ENCODE measurements at places on chromosomes 11 and 22.

- DNase-seq: no peak
- no peak overlapping the region for H3K4me3 ChIP-seq
- H3K27me3 ChIP-seq: no peaks in the 10 kb centered on the region
- H3K36me3 ChIP-seq: no peaks in the 10 kb centered on the region
- H3K4me1 ChIP-seq: no peaks in the 10 kb centered on the region
Measured at GRCh38 chr11:14212986-14213385, 146.0 kb downstream of the RRAS2 start.

DNA sequence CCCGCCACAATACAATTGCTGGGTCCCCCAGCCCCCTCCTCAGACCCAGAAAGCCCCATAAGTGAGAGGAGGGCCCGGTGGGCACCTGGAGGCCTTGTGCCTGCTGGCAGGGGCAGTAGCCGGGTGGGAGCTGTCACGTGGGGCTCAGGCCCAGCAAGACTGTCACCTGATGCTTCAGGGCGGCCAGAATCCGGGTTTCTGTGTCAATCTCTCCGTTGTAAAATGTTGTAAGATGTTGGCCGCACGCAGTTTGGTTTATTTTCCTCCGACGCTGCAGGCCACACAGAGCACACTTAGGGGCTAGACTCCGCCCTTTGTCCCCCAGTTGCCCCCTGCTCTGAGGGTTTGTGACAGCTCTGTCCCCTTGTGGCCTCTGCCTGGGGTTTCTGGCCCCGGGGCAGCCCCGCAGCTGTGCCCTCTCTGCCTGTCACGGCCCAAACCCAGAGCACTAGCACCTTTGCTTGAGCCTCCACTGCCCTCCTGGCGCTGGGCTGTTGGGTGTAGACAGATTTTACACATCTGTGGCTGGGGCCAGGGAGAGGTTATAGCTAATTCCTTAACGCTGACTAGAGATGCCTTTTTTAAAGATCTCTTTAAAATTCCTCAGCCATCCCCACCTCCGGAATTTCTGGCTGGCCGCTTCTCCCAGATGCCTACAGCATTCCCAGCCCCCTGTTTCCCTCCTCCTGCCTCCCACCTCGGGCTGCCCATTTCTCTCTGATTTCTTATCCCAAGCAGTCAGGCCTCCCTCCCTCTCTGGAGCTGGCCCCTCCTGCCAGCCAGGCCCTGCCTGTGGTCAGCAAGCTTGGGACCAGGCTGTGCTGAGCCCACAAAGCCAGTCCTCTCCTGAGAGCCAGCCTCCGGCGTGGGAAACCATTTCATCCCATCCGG, 3.2 kb upstream of the PRR5 start:
- no peak overlapping the region for H3K4me3 ChIP-seq
- peaks cover 25% of the 10 kb centered on the region for H3K27me3 ChIP-seq
- H3K4me1 ChIP-seq: peaks cover 24% of the 10 kb centered on the region
- H3K27ac ChIP-seq: no peak overlapping the region

DNA sequence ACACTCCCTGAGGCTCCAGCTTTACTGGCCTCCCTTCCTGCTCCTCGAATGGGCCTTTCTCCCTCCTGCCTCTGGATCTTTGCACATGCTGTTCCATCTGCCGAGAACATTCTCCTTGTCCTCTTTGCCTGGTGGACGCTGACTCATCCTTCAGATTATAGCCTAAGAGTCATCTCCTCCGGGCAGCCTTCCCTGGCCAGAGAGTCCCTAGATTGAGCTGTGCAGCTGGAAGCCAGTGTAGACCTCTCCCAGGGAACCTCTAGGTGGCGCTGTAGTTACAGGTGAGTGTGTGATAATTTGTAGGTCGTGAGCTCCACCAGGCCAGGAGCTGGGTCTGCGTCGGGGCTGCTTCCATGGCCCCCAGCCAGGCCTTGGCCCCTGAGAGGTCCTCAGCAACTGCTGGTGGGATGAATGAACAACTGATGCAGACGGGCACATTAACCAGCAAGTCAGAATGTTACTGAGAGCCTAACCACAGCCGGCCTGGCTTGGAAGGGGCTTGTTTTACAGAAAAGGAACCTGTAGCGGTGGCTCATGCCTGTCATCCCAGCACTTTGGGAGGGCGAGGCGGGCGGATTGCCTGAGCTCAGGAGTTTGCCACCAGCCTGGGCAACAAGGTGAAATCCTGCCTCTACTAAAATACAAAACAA, 8.7 kb downstream of the PNPLA5 start:
- no peak overlapping the region for H3K4me3 ChIP-seq
- no peaks in the 10 kb centered on the region for H3K4me1 ChIP-seq
- peak; percentile 84 for DNase-seq
- H3K36me3 ChIP-seq: 0 out of 2 replicates have a peak, but pooled peaks cover 2% of the 10 kb centered on the region
- no peaks in the 10 kb centered on the region for H3K27me3 ChIP-seq

GRCh38 chr11:103737747-103738146, 298.7 kb upstream of the DDI1 start:
- 0 out of 2 replicates have a peak, but pooled peaks cover 6% of the 10 kb centered on the region for H3K4me1 ChIP-seq
- H3K36me3 ChIP-seq: no peaks in the 10 kb centered on the region
- no peak overlapping the region for H3K27ac ChIP-seq
- H3K4me3 ChIP-seq: no peak overlapping the region

- H3K4me1 ChIP-seq: peaks cover 7% of the 10 kb centered on the region
- no peaks in the 10 kb centered on the region for H3K27me3 ChIP-seq
- DNase-seq: peak; percentile 34
Measured at GRCh38 chr11:66069715-66070603, at the start of gene PACS1. TSS of gene PACS1 (plus strand) at chr11:66070272. CDS start at chr11:66070487, 215 bp downstream.

DNA sequence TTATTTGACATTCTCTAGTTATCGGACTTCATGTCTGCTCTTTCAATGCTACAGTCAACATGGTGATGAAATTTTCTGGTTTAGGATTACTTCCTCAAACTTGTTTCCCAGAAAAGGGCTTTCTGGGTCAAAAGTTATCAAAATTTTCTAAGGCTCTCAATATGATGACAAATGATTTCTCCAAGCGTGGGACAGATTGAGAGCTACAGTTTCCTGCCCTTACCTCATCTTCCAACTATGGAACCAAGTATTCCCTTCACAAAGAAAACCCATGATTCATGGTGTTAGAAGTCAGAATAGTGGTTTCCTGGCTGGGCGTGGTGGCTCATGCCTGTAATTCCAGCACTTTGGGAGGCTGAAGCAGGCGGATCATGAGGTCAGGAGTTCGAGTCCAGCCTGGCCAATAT, 17.8 kb downstream of the MYO18B start:
- no peaks in the 10 kb centered on the region for H3K27me3 ChIP-seq
- no peak for DNase-seq
- H3K36me3 ChIP-seq: no peaks in the 10 kb centered on the region
- H3K4me3 ChIP-seq: no peak overlapping the region

- H3K27me3 ChIP-seq: no peaks in the 10 kb centered on the region
- DNase-seq: no peak
- no peak overlapping the region for H3K27ac ChIP-seq
- H3K4me3 ChIP-seq: no peak overlapping the region
- H3K4me1 ChIP-seq: no peaks in the 10 kb centered on the region
Measured at GRCh38 chr11:49213026-49213560, 4.7 kb upstream of the FOLH1 start.

DNA sequence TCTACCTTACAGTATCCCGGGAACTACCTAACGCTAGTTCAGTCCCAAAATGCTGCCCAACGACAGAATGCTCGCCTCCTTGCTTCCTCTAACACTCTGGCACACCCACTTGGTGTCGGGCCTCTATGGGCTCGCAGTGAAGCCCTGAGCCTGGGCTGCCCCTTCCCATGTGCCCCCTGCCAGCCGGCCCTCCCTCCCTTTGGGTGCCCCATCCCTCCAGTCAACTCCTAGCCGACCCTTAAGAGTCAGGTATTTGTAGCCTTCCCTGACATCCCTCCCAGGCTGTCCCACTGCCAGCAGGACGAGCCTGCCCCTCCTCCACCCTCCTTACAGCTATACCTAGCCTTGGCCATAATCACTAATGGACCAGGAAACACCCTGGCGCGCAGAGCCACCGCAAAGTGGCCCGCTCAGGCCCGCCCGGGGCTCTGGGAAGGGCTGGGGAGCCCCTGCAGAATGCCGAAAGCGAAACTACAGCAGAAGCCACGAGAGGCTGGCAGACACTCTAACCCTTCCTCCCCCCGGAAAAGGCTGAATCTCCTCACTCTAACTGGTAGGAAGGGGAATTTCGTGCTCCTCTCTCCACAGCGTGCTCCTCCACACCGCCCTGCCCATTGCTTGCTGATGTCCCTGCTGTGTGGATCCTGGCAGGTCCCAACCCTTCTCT, 8.2 kb downstream of the CBX7 start:
- H3K27me3 ChIP-seq: no peaks in the 10 kb centered on the region
- no peak overlapping the region for H3K27ac ChIP-seq
- no peaks in the 10 kb centered on the region for H3K36me3 ChIP-seq
- H3K4me1 ChIP-seq: peaks cover 23% of the 10 kb centered on the region

- H3K4me1 ChIP-seq: peaks cover 1% of the 10 kb centered on the region
- no peak for DNase-seq
- H3K27me3 ChIP-seq: no peaks in the 10 kb centered on the region
- H3K27ac ChIP-seq: no peak overlapping the region
- H3K4me3 ChIP-seq: no peak overlapping the region
Measured at GRCh38 chr11:65852508-65853245, 5.3 kb downstream of the CFL1 start.

GRCh38 chr11:6568191-6568918, 35.1 kb downstream of the RRP8 start:
- no peak overlapping the region for H3K4me3 ChIP-seq
- H3K27me3 ChIP-seq: no peaks in the 10 kb centered on the region
- DNase-seq: no peak
- no peak overlapping the region for H3K27ac ChIP-seq

DNA sequence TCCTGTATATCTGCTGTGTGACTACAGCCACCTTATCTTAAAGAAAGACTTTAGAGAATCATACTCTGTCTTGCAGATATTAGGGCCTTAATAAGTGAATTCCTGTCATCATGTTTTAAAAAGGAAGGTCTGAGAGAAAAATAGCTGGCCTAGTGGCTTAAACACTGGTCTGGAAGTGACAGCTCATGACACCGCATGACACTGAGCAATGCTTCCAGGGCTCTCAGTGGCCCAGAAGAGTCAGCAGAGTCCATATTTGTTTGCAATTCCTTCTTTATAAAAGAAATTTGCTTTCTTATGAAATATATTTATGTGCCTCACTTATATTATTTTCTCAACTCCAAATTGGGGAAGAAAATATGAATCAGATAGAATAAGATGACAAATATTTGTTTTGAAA, 33.0 kb downstream of the MMP20 start:
- no peaks in the 10 kb centered on the region for H3K36me3 ChIP-seq
- DNase-seq: no peak
- no peaks in the 10 kb centered on the region for H3K4me1 ChIP-seq
- no peak overlapping the region for H3K27ac ChIP-seq

DNA sequence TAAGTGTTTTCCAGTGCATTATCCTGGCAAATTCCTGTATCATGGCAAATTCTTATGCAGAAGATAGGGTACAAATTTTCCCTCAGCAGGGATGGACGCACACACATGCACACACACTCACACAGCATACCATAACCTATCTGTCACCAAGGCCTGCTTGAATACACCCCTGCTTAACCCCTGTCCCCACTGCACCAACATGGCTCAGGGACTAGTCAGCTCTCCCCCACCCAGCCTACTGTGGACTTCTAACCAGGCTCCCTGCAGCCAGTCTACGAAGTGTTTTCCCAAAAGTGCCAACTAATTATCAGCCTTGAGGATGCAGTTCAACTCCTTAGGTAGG, 63.1 kb downstream of the RAB30 start:
- no peaks in the 10 kb centered on the region for H3K36me3 ChIP-seq
- no peak for DNase-seq
- H3K4me3 ChIP-seq: no peak overlapping the region
- no peaks in the 10 kb centered on the region for H3K27me3 ChIP-seq

DNA sequence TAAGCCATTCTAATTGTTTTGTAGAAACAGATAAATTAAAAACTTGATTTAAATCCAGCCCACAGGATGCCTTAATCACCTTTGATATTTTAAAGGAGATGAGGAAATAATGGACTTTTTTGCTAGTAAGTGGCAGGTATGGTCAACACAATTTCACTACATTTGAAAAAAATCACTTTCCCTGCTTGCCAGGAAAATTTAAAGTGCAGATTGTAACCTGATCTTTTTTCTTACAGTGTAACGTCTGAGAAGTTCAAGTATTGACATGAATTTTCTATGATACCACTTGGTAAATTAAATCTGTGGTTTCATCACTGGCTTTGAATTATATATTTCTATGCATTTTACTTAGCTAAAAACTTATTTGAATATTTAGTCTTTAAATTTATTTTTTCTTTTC, 65.3 kb downstream of the ARHGEF12 start:
- H3K4me1 ChIP-seq: no peaks in the 10 kb centered on the region
- H3K4me3 ChIP-seq: no peak overlapping the region
- H3K36me3 ChIP-seq: no peaks in the 10 kb centered on the region
- H3K27ac ChIP-seq: no peak overlapping the region

DNA sequence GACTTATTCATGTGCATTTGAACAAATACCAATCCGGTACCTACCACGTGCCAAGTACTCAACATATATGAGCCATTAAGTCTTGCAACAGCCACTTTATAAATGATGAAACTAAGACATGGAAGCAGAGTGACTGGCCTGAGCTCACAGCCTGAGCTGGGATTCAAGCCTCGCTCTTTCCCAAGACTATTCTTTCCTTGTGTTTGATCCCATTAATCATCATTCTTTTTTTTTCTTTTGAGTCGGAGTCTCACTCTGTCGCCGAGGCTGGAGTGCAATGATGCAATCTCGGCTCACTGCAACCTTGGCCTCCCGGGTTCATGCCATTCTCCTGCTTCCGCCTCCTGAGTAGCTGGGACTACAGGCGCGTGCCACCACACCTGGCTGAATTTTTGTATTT, 119.3 kb downstream of the ABTB2 start:
- DNase-seq: no peak
- no peak overlapping the region for H3K27ac ChIP-seq
- H3K36me3 ChIP-seq: no peaks in the 10 kb centered on the region
- no peak overlapping the region for H3K4me3 ChIP-seq
- peaks cover 16% of the 10 kb centered on the region for H3K4me1 ChIP-seq

Data from H1 (cell line).